Glutamatergic neuron (in vitro differentiated cells): ENCODE measurements at places on chromosomes 5 and 9.
A peak's percentile ranks its signal among the peaks of the same experiment; 100 is the strongest.

GRCh38 chr5:88861231-88861630 lies 21.8 kb downstream of the MEF2C start:
- no peak for DNase-seq

DNA sequence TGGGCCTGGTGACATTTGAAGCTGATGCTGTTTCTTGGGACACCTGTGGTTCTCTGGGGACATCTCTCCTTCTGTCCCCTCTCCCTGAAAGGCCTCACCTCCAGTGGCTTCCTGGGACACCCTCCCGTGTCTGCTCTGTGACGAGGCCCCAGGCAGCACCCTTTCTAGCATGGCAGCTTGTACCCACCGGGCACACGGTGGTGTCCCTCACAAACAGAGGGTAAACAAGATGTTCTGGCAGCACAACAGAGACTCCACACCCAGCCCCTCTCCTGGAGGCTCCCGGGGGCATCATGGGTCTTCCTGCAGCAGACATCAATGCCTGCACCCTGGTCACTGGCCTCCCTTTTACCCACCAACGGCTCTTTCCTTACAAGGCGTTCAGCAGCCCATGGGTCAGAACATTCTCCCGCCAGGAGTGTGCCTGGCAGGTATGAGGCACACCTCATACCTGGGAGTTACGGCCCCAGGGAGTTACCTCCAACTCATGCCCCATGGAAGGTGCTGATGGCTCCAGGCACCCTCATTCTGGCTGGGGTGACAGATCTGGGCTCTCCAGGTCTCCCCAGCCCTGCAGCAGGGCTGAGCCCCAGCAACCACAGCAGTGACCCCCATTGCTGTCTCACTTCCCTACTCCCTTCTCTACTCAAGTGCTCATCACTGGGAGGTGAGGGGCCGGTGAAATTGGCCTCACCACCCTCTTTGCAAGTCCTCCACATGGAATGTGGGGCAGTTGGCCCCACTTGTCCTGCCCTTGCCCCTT lies 51.1 kb downstream of the BARX1 start:
- no peak for DNase-seq

DNA sequence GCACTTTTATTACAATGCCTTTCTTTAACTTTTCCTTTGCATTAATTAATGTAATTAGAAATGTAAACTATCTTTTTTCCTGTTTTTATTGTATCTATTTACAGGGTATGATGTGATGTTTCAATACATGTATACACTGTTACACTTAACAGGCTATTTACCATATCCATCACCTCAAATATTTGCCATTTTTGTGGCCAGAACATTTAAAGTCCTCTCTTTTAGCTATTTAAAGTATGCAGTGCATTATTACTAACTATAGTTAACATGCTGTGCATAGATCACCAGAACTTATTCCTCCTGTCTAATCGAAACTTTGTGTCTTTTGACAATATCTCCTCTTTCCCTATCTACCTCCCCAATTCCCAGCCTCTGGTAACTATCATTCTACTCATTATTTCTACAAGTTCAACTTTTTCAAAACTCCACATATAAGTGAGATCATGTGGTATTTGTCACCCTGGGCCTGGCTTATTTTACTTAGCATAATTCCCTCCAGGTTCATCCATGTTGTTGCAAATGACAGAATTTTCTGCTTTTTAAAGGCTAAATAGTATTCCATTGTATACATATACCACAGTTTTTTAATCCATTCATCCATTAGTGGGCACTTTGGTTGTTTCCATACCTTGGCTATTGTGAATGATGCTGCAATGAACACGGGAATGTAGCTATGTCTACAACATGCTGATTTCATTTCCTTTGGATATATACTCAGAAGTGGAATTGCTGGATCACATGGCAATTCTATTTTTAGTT lies 32.8 kb downstream of the OR2K2 start:
- DNase-seq, result no peak

GRCh38 chr9:93658184-93658925 lies 82.0 kb downstream of the PHF2 start:
- DNase-seq, result peak; percentile 10

DNA sequence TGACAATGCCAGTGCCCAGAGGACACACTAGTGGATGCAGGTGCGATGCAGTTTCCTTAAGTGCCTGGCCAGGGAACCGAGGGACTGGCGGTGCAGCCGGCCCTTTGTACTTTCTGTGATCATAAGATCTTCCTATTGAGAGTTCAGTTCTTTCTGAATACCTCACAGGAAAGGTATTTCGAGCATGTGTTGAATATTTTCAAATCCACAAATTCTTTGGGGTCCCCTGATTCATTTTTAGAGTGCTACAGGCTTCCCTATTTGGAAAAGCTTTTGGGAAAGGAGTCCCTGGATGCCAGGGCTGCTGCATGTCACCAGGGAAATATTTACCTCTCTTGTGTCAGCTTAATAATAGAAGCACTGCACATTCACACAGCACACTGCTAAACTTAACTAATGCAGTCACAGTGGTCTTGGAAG lies 281.5 kb downstream of the GADD45G start:
- DNase-seq, result no peak
